Stimulated activated CD4-positive, alpha-beta T cell treated with anti-CD3 and anti-CD28 coated beads, TNF-alpha, amount 100 ng/mL, for 4 hours (primary cell): ENCODE measurements at places on chromosomes 5 and 9.

DNA sequence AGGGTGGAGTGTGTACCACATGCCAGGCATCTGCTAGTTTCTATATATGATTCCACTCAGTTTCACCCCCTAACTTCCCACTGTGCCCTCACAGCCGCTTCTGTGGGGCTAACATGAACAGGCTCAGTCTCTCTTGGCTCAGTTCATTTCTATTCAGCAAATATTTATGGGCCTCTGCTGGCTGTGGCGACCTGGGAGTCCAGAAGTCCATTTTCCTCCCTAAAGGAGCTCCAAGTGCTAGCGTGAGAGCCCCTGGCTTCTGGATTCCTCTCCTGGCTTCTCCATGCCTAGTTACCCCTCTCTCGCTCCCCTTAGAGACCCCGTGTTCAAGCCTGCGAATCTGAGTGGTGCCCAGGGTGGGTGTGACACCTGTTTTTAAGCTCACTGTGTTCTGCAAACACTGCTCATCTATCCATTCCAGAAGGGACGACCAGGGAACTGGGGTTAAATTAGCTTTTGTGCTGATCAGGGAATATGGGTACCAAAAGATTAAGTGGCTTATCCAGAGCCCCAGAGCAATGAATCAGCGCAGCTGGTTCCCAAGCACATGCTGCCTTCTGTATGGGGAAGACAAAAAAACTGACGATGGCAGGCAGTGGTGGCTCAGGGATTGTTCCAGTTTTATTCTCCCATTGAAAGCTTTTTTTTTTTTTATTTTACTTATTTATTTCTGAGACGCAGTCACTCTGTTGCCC is 57.6 kb downstream of the HMCN2 start:
- DNase-seq: no peak

DNA sequence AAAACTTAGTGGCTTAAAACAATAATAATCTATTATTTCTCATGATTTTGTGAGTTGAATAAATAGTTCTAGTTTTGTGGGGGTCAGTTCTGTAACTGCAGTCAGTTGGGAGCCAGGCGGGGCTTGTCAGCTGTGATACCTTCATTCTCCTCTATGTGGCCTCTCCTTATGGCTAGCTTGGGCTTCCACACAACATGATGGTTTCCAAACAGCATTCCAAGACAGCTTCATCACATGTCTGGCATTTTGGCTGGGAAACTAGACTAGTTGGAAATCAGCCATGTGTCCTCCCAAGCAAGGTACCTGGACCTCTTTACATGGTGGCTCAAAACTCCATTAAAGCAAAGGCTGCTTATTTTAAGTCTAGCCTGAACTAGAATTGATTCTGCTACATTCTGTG is 61.4 kb upstream of the RANBP3L start:
- DNase-seq: no peak

DNA sequence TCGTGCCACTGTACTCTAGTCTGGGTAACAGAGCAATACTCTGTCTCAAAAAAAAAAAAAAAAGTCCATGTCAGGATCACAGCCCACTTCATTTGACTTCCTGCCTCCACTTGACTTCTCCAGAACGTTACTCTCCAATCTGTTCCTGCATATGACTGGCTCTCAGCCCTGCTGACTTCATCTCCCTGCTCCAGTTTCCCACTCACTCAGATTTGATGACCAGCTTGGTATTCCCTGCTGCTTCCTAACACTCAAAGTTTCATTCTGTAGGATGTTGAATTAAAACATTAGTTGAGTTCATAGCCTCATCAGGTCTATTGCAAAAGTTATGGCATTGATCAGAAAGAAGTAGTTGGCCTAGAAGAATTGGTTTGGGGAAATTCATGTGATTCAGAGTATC is 52.3 kb downstream of the UGCG start:
- no peak for DNase-seq

GRCh38 chr5:3027185-3027865 is 275.8 kb upstream of the IRX2 start:
- DNase-seq: no peak
